ENCODE measurements at places on chromosomes 7 and 10.

- DNase-seq: no peak
Observed at GRCh38 chr10:105837951-105838350, 1196.9 kb downstream of the SORCS3 start.

DNA sequence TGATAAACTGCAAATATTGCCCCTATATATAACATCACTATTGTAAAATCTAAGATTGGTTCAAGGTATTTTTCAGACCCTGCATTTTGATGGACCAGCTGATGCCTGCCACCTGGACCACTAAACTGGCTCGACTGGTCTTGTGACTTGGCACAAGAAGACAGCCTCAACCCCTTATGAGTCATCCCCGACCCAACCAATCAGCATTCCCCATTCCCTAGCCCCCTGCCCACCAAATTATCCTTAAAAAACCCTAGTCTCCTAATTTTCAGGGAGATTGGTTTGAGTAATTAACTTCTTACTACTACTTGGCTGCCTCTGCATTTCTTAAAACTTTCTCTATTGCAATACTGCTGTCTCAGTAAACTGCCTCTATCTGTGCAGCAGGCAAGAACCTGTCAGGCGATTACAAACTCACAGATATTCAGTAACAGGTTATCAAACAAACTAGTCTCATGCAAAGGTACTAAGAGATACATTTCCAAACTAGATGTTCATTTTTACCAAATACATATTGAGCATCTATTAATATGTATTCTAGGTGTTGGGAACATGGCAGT, 5.5 kb downstream of the CCDC186 start:
- no peak for DNase-seq

DNA sequence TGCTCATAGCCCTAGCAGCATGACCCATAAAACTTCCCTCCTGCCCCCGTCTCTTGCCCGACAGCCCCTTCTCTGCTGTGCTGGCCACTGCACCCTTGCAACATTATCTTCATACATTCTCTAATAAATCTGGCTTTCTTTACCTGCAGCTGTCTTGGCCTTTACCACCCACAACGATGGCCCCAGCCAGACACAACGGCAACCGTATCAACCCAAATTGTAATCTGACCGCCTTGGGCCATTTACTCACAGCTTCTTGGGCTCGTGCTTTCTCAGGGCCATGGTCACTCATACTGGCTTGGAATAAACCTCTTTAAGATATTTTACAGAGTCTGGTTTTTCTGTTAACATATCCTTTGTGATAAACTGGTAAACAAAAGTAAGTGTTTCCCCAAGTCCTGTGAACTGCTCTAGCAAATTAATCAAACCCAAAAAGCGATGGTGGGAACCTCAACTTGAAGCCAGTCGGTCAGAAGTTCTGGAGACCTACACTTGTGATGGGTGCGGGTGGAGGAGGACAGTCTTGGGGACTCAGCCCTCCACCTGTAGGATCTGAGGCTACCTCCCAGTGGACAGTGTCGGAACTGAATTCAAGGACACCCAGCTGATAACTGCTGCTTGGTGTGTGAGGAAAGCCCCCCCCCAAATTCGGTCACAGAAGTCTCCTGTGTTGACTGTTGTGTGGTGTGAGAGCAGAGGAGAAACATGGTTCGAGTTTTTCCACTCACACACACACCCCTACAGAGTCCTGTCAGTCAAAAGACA, 87.6 kb upstream of the ATP6V0A4 start:
- no peak for DNase-seq

DNA sequence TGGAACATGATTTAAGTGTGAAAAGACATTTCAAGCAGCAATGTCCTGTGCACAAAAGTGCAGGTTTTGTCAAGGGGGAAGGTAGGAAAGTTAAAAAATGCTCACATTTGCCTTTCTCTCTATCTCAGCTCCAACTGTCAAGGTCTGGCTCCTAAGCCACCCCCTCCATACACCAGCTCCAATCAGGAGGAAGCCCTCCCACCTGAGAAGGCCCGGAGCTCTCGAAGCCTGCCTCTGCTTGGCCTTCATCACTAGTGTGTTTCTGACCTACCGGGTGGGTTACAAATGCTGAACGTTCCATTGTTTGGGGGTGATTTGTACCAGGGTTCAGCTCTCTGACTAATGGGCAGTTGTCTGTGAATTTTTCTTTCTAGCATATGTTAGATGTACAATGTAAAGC, 14.2 kb downstream of the CRHR2 start:
- DNase-seq: no peak

GRCh38 chr7:47104206-47104549, 477.7 kb downstream of the TNS3 start:
- DNase-seq: no peak

Data from activated T-cell treated with anti-CD3 and anti-CD28 coated beads for 48 hours (primary cell).